ENCODE measurements at places on chromosomes 5 and 9.

DNA sequence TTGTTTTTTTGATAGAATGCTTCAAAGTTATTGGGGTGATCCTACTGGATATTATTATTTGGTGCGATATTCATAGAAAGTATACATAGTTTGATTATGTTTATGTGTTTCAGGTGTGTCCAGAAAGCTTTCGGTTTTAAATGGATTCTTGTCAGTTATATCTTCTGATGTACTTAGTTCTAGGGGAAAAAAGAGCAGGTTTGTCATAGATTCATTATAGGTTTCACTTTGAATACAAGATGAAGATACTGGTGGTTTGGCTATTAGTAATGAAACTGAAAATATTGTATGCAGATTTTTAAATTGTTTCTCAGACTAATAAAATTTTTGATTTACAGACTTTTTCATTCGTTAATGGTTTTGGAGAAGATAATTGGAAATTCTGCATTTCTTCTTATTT lies 98.9 kb downstream of the MAN2A1 start:
- DNase-seq, result no peak

DNA sequence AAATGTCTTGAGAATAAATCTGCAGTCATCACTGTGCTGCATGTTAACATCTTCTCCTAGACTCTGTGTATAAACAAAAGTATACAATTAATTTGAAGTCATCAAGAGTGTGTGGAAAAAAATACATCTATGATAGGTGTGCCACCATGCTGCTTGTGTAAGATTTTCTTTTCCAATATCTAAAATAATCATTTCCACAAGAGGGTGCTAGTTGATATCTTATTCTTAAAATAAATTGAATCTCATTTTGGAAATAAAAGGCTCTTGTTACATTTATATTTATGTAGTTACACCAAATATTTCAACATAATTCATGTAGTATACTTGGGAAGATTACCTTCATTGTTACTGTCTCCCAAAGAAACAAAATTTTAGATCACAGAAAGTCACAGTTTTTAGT lies 14.1 kb upstream of the MOCS2 start:
- DNase-seq, result no peak

DNA sequence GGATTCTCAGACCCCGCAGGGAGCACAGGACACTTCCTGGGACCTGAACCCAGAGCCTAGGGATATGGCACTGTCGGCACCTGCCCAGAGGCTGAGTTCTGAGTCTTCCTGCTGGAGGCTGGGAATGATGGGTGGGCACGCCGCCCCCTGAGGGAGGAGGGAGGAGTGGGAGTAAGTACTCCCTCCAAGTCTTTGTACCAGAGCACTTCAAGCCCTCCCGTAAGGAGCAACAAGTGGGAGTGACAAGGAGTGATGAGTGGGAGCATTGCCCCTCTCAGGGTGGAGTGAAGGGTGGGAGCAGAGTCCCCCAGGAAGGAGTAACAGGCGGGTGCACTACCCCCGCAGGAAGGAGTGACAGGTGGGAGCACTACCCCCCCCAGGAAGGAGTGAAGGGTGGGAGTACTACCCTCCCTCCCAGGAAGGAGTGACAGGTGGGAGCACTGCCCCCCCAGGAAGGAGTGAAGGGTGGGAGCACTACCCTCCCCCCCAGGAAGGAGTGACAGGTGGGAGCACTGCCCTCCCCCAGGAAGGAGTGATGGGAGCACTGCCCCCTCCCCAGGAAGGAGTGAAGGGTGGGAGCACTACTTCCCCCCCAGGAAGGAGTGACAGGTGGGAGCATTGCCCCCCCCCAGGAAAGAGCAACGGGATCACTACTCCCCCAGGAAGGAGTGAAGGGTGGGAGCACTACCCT lies 100.1 kb downstream of the CACNA1B start:
- no peak for DNase-seq

DNA sequence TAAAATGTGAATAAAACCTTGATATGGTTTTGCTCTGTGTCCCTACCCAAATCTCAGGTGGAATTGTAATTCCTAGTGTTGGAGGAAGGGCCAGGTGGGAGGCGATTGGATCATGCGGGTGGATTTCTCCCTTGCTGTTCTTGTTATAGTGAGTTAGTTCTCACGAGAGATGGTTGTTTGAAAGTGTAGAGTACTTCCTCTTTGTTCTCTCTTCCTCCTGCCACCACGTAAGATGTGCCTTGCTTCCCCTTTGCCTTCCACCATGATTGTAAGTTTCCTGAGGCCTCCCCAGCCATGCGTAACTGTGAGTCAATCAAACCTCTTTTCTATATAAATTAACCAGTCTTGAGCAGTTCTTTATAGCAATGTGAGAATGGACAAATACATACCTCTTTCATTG lies 34.9 kb downstream of the TARS1 start:
- DNase-seq, result no peak

DNA sequence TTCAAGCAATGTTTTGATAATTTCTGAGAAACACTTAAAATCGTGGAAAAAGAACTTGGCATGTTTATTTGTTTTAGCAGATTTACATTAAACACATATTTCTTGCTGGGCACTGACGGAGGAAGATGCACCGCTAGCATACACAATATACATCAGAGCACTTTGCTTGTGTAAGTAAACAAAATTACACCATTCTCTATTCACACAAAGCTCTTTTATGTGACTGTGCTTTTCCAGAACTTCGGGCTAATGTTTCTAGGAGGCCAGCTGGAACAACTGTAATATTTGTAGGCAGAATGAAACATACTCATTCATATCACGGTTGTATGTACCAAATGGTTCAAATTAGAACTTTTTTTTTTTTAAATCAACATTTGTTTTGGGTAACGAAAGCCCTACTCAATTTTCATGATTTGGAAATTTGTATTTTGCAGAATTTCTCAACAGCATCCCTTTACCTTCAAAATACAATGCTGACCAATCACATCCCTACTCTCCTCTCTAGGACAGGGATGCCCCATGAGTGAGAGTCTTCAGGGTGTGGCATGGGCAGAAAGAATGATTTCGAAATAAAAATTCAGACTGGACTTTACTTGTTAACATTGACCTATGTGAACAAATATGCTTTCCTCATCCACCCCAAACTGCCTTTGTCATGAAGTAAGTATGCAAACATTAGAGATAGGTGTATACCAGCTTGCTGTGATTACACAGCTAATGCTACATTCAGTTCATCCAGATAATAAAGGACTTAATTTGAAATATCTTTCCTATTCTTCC lies 425.1 kb downstream of the BNC2 start:
- DNase-seq, result no peak

- DNase-seq, result no peak
Observed at GRCh38 chr5:154861946-154862345, 3.5 kb downstream of the CNOT8 start.

DNA sequence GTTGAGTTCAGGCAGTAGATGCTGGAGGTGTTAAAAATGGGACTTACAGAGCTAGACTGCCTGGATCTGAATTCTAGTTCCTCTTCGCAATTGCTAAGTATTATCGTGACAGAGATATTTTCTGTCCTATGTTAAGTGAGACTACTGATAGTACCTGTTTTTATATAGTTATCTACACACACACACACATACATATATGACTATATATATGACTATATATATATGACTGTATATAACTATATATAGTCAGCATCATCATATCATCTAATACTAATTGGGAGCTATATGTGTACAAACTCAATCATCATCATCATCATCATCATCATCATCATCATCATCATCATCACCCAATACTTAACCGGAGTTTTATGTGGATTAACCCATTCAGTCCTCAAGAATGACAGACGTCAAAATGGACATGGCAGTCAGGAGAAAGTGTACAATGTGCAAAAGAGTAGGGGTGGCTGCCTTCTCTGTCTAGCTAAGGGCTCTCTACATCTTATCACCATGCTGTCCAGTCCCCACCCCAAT lies 7.3 kb downstream of the PIK3R1 start:
- DNase-seq, result no peak

GRCh38 chr9:128161215-128161902 lies 1.3 kb downstream of the BBLN start:
- DNase-seq, result no peak

- DNase-seq, result no peak
Observed at GRCh38 chr5:101176605-101177004, 273.5 kb upstream of the ST8SIA4 start.

- DNase-seq, result no peak
Observed at GRCh38 chr5:140794595-140795258, at the start of gene PCDHA2. PCDHA2 (plus strand) TSS chr5:140794852.

- no peak for DNase-seq
Observed at GRCh38 chr9:5455181-5455580, 4.8 kb downstream of the CD274 start.

GRCh38 chr9:109779711-109780452 lies at the start of gene PALM2AKAP2:
PALM2AKAP2 (plus strand) TSS chr9:109780198; CDS start chr9:109780489, 291 bp downstream.
- DNase-seq, result no peak

DNA sequence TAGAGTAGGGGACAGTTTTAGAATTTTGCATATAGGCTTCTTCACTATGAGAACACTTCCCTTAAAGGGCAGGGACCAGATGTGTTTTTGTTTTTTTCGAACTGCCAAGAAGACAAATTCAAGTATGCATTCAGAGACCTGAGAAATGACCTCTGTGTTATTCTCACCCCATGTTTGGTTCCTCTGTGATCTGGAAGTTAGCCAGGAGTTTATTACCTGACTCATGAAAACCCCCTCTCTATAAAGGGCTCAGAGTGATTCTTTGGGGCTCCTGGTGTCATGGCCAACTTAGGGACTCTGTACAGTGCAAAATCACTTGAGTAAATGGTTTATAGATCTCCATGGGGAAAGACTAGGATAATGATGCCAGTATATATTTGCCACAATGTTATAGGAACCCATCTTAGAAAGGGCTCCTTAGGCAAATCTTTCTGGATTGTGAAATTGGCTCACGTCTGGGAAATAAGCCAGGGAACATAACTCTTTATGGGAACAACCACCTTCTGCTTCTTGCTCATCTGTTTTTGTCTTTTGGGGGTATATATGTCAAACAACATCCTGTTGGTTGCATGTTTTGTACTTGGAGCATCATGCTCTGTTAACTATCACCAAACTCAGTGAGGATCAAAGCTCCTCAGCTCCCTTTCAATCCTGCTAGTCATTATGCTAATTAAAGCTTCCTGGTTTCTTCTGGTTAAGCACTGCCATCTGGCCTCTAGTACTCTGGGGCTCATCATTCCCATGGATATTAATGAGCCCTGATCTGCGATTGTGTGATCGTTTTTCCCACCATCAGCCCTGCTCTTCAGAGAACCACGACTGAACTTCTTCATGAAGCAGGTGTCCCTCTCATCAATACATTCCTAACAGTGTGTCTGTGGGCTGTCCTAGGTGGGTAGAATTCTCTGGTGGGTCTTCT lies 173.4 kb upstream of the CDH12 start:
- no peak for DNase-seq

- no peak for DNase-seq
Observed at GRCh38 chr5:119354537-119355243, 1.1 kb upstream of the TNFAIP8 start.

- no peak for DNase-seq
Observed at GRCh38 chr9:22111954-22112247, 102.8 kb upstream of the CDKN2B start.

GRCh38 chr5:38827525-38827924 lies 18.3 kb upstream of the OSMR start:
- no peak for DNase-seq

GRCh38 chr5:16862777-16863176 lies 73.3 kb downstream of the MYO10 start:
- no peak for DNase-seq

DNA sequence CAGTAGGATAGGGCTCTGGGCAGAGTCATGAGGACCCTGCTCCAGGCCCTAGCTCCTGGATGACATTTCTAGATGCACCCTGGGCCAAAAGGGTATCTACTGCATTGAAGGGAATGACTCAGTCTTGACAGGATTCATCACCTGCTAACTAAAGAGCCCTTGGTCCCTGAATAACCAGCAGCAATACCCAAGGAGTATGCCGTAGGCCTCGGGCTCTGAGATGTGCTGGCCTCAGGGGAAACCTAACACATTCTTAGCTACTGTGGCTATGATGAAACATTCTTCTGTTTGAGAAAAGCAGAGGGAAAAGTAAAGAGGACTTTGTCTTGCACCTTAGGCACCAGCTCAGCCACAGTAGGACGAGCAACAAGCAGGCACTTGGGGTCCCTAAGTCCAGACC lies 89.5 kb upstream of the SLC1A1 start:
- no peak for DNase-seq

DNA sequence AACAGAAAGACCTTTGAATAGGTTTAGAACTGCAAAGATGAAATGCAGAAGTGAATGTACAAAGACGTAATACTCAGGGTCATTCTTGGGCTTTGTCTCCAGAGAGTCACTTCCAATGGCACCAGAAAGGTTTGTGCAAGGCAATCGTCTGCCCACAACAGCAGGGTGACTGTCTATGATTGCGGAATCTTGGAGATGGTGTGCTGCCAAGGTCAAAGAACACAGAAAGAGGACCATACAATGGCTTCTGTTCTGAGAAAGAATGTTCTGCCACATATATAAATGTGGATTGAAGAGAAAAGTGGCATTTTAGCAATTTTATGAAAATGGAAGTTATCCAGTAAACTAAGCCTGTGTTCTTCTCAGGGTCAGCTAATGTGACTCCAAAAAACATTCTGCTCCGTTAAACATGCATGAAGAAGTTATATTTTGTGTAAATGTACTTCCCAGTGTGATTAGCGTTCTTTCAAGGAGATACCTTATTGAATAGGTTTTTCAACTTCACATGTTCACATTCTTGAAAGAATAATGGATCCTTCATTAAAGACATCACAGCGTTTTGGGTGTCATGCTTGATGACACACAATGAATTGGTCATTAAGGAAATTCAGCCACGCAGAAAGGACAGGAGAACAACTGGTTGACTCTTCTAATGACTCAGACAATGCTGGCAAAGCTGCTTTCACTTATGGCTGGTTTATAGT lies 73.4 kb upstream of the CDH6 start:
- no peak for DNase-seq

DNA sequence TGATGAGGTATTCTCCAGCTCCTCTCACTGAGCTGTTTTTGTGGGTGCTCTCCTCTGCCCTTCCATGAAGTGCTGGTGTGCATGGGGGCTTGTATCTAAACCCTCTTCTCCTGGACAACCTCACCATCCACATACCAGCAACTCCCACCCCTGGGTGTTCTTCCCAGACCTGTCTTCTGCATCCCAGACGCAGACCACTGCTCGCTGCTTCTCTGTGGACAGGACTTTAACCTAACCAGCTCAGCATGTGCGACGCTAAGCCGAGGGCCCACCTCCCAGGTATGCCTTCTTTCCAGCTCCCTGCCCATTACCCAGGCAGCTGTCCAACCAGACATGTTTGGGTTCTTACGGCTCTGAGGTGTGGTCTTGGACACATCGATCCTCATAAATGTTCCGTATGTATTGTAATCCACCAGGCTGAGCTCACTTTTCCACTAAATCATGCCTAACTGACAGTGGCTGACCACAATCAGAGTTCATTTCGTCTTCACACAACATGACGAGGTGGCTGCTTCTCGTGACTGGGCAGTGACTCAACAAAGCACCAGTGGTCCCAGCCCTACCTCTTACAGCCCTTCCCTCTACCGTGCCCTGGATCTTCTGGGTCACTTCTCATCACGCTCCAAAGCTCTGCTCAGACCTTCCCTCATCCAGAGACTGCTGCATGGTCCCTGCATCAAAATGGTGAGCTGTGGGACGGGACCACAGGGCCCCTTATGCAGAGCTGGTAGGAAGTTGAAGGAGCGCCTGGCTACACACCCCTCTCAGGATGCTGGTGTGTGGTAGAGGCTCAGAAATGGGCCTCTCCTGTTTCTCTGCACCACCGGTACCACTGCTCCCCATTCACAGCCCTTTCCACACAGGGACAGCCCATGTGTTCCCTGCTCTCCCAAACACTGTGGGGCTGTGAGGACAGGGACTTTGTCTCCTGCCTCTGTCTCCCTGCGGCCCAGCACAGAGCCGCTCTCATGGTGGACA lies 9.6 kb upstream of the PTGES2 start:
- no peak for DNase-seq

- no peak for DNase-seq
Observed at GRCh38 chr9:77805810-77806209, 157.7 kb upstream of the GNA14 start.
